ENCODE measurements at places on chromosomes 12 and 14.

DNA sequence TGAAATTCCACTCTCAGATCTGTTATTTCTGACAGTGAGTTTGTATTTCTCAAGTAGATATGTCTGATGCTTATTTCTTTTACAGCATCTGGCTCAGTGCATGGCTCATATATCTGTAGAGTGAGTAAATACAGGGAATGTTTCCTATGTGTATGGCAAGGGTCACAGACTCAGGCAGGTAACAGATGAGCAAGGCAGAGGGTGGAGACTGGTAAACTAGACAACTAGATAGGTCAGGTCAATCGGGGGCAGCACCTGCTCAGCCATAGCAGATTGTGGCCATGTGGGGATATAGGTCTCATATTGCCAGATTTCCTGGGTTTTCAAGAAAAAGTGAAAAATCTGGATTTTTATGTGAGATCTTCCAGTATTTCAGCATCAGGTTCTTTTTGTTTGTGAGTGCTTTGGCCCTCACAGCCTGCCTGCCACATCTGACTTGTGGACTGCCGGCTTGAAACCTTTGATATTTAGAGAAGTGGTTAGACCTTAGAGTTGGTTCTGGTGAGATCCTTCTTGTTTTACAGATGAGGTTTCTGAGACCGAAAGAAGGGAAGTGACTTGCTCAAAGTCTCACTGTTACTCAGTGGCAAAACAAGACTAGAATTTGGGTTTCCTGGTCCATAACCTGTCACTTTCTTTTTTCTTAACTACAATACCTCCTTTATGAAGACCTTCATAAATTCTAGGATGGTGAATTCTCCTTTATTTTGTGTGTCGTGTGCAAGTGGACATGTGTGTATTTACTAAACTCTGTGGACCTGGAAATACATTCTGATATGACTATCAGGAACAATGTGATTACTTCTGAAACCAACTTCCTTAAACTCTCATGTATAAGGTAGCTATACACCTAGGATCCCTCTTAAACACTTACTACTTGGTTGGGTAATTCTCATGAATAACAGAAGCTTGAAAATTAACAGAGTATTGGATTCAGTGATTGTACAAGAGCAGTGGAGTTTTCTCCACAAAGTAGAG lies 34.4 kb downstream of the PROX2 start:
- DNase-seq, result no peak

GRCh38 chr12:111438481-111438880 lies 32.8 kb downstream of the SH2B3 start:
- no peak for DNase-seq

- DNase-seq, result no peak
These were observed 43.4 kb upstream of the NR2C1 start for GRCh38 chr12:95116773-95117172.

DNA sequence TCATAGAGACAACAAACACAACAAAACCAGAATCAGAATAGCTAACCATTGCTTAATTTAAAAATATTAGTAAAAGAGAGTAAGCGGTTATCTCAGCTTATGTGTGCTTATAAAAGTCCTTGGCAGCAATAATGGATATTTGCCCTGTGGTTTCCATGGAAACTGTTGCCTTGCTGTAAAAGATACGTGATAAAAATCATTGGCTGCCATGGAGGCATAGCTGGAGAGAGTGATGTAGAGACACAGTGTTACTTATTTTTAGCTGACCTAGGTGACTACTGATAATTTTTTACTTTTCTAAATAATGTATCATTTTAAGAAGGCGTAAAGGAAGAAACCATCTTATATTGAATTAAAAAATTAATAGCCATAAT lies 92.9 kb downstream of the ERC1 start:
- DNase-seq, result no peak

DNA sequence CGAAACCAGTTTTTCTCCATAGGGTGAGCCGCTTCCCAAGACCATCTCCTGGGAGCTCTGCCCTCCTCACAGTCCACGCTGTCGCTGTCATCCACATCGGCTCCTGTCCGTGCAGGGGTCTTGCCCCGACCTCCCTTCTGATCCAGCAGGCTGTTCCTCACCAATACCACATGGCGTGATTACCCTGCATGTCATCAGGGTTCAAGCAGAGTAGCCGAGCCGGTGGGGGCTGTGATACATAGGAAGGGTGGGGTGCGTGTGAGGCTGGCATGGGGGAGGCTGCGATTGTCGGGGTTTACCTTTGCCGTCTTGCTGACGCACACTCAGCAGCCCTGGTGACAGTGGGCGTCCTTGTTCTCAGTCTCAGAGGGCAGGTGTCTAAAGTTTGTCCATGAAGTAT lies 17.0 kb downstream of the TEDC1 start:
- DNase-seq, result no peak

DNA sequence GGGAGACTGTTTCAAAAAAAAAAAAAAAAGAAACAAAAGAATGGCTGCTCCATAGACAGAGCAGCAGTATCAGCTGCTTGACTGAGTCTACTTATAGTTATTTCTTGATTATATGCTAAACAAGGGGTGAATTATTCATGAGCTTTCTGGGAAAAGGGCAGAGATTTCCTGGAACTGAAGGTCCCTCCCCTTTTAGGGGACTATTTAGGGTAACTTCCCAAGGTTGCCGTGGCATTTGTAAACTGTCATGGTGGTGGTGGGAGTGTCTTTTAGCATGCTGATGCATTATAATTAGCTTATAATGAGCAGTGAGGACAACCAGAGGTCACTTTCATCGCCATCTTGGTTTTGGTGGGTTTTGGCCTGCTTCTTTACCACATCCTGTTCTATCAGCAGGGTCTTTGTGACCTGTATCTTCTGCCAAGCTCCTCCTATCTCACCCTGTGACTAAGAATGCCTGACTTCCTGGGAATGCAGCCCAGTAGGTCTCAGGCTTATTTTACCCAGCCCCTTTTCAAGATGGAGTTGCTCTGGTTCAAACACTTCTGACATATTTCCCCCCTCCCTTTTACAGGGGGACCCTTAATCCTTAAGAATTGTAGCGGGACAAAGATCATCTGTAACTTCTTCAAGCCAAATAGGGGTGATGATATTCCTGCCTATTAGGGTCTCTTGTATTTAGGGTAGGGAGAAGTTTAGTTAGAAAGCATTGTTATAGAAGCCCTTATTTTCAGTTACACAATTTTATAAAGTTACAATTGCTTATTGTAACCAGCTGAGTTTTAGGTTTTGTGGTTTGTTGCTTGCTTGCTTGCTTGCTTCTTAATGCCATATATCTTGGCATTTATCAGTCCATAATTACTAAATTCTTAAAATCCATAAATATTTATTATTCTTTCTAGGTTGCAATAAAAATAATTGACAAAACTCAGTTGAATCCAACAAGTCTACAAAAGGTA lies 42.5 kb downstream of the MARK3 start:
- no peak for DNase-seq

DNA sequence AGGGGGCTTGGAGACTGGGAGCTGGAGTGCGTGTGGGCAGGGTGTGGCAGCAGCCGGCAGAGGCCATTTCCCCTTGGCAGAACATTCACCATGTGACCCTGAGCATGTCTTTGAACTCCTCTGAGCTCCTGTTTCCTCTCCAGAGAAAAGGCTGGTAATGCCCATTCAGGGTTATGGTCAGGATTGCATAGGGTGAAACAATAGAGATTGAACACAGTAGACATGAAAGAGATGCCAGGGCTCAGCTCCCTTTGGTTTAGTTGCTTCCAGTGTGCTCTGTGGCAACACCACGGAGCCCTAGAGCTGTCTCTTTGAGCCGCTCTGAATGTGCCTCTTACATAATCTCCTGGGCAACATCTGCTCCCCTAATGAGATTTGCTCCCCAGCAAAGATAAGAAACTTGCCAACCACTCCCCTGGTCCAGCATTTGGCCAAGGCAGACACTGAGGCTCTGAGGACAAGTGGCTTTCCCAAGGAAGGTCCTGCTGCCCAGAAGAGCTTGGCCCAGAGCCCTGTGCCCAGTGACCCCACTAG lies 4.6 kb downstream of the IFI27 start:
- no peak for DNase-seq

DNA sequence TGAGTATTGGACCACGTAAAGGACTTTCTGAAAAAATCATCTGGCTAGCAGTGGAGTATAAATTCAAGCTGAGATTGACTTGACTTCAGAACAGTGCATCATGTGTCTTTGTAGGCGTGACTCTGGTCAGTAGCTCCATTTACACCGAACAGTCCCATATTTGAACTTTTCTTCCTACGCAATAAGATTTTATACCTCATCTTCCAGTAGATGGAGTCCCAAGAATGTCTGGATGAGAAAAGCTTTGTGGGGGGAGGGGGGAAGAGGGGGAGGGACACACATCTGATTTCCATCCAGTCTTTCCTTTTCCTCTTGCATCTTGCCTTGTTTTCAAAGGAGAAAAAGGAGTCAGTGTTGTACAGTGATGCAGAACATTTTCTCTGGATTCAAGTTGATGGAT lies 241.0 kb downstream of the EMP1 start:
- no peak for DNase-seq

- DNase-seq, result no peak
These were observed 108.6 kb upstream of the CCDC196 start for GRCh38 chr14:66377574-66377973.

DNA sequence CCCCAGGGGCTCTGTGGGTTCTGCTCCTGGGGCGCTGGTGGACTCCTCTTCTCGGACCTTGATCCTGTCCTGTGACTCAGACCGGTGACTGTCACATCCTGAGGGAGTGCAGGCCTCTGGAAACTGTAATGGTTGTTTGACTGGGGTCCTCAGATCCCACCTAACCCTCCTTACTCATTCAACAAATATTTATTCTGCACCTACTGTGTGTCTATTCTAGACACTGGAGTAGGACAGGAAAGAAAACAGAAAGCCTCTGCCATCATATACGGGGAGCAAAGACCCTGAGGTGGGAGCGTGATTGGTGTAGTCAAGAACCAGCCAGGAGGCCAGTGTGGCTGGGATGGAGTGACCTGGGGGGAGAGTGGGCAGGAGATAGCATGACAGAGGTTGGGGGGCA lies 47.6 kb downstream of the ESRRB start:
- DNase-seq, result no peak

DNA sequence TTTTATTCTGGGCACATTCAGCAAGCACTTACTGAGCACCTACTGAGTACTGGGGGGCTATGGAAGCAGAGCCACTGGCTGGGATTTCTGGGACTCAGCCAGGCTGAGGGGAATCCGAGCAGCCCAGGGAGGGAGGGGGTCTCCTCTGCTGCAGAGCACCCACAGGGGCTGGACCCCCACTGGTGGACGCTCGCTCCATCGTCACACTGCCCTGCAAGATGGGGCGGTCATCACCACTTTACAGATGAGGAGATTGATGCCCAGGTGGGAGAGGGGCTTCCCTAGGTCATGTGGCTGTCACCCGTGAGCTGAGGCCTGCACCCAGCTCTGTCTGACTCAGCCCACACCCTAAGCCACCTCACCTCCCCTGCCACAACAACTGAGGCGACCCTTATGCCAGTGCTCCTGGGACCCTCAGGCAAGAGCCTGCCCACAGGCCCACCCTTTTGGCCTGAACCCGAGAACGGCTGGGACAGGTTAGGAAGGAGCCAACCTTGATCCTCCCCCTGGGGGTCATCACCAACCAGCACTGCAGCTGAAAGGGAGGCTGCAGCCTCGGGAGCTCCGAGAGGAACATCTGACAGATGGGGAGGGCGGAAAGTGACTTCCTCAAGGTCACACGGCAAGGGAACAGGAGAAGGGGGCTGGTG lies 74.4 kb downstream of the SERPINA3 start:
- DNase-seq, result no peak

DNA sequence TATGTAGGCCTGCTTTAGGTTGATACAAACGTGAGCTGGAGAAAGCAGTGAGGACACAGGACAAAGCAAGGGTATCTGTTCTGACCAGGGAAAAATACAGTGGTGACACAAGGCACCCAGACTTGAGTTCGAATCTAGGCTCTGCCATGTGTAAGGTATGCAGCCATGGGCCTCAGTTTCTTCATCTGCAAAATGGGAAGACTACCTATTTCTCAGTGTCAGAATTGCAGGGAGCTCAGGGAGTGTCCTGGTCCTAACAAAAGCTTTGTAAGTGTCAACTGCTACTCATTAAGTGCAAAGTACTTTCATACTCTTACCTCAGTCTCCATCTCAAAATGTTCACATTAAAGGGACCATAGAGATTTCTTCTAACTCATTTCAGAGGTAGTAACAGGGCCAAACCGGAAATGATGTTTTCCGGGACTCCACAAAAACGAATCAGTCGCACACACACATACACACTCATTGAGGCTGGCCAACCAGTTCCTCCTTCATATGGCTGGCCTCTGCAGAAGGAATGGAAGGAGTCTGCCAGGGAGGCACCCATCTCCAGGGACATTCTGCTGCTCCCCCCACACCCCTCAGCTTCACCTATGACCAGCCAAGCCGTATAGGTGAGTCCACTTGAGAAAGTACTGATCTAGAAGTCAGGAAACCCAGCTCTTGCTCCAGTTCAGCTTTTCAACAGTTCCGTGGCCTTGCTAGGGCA lies 7.8 kb downstream of the CTDSP2 start:
- no peak for DNase-seq

DNA sequence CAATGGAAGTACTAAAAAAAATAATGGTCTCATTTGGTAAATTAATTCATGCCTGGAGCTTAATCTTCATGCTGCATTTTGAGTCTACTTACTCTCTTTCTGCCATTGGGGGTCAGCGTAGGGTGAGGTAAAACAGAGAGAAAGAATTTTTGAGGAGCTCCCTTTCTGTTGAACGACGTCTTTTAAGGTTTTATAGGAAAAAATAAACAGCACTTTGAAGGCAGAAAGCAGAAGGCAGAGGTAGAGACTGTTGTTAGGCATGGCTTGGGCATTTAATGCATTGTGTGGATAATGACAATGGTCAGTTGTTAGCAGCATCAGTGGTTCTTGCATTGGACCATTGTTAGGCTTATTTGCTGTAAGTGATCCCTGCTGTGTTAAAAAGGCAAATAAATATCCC lies 557.2 kb upstream of the STXBP6 start:
- no peak for DNase-seq

GRCh38 chr14:72434856-72435255 lies 459.0 kb downstream of the DPF3 start:
- no peak for DNase-seq

- DNase-seq, result no peak
These were observed 3.6 kb upstream of the UBC start for GRCh38 chr12:124917841-124918621.

GRCh38 chr12:131950182-131950913 lies 606 bp downstream of the EP400 start:
- DNase-seq, result no peak

GRCh38 chr12:4506430-4506829 lies 32.3 kb upstream of the RAD51AP1 start:
- DNase-seq, result no peak

DNA sequence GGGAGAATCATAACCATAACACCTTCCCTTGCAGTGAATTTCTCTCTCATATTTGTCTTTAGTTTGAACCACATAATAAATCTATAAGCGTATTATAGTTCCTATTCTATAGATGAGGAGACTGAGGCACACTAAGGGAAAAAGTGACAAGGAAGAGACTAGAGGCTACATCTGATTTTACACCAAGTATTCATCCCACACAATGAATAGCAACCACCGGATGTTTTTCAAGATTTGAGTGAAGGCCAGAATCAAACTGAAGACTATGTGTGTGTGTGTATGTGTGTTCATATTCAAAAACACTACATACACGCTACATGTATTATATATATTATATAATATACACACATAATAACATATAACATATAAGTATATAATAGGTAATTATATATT lies 4.7 kb downstream of the ASB2 start:
- no peak for DNase-seq

- no peak for DNase-seq
These were observed 46.5 kb downstream of the CCER1 start for GRCh38 chr12:90908465-90908864.

GRCh38 chr12:91104812-91105466 lies 6.4 kb downstream of the LUM start:
- no peak for DNase-seq

GRCh38 chr14:84937016-84937415 lies 592.9 kb upstream of the FLRT2 start:
- no peak for DNase-seq

Measured in breast epithelium (tissue), 4 donors.